GM19239 (cell line): ENCODE measurements at places on chromosomes 11 and 22.

DNA sequence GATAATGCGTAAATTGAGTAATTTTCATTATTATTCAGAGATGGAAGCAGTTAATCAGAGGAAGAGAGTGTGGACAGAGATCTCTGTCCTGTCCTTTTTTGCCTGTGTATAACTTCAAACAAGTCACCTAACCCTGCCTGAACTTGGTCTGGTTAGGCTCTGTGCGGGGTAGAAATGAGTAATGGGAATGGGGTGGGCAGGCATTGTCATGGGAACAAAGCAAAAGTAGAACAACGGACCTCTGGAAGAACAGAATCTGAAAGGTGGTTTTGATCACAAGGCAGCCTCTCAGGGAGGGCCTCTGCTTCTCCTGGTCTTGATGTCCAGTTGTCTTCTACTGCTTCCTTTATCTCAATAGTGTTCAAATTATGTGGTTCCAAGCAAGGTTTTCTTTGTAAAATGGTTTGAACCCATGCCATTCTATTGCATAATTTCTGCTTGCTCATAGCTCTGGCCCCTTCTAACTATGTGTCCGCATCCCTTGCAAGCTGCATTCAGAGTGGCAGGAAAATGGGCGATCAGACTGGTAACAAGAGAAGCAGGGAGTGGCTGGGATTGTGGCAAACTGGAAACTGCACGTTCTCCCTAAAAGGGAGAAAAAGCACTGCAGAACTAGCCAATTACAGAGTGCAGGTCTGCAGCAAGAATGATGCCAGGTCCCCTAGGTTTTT is 76.1 kb downstream of the PRR5L start:
- no peak for DNase-seq

DNA sequence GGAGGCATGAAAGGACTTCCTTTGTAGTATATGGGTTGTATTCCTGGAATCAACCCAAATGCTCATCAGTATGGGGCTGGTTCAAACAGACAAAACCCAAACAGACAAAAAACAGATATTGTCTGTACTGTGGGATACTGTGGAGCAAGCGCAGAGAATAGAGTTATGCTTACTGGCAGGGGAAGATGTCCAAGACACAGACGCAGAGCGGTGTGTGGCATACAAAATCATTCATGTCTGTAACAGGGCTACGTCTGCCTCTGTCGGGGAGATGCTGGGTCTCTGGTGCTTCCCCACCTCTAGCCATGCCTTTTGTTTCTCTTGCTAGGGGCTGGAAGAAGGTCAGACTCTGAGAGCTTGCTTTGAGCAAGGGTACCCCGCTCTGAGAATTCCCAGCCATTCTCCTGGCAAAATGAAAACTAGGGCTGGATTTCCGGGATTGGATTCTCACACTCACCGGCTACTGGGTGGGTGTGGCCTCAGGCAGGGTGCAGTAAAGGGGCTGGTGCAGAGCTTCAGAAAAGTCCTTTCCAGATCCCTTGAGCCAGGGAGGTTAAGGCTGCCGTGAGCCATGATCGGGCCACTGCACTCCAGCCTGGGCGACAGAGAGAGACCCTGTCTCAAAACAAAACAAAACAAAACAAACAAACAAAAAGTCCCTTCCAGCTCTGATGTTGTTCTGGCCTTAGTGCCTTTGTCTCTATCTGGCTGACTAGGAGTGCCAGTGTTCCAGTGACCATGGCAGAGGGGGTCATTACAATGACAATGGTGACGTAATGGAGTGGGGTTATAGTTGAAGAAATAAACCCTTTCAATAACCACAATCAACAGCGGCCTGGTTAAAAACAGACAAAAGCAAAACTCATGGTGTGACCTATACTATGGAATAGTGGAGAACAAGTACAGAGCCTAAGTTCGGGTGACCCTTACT is 2.9 kb upstream of the ABCC8 start:
- DNase-seq: no peak

DNA sequence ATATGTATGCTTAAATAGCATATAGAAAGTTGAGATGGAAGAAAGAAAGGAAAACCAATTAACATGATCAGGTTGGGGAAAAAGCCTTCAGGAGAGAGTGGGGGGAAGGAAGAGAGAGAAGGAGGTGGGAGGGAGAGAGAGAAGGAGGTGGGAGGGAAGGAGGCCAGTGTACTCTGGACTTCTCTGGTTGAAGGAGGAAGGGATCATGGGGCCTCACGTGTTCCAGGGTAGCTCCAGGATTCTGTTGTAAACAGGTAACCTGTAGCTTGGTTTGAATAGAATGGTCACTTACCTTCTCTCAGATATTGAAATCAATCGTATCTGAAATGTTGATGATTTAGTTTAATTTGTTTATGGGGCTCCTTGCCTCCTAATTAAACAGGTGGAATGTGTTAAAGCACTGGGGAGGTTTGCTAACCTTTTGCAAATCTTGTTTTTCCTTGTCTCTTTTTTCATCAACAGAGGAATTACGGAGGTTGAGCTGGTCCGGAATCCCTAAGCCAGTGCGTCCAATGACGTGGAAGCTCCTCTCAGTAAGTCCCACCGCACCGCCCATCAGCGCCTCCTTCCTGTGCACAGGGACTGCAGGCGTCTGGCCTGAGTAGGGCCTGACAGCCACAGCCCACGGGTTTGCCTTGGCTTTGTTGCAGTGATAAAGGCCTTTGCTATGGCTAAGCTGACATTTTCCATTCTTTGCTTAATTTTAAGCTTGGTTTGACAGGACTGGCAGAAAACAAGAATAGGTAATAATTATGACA is 115.9 kb downstream of the TBC1D22A start:
- DNase-seq: no peak

- DNase-seq: no peak
These were observed 1.1 kb upstream of the MTMR2 start for GRCh38 chr11:95925011-95925410.

DNA sequence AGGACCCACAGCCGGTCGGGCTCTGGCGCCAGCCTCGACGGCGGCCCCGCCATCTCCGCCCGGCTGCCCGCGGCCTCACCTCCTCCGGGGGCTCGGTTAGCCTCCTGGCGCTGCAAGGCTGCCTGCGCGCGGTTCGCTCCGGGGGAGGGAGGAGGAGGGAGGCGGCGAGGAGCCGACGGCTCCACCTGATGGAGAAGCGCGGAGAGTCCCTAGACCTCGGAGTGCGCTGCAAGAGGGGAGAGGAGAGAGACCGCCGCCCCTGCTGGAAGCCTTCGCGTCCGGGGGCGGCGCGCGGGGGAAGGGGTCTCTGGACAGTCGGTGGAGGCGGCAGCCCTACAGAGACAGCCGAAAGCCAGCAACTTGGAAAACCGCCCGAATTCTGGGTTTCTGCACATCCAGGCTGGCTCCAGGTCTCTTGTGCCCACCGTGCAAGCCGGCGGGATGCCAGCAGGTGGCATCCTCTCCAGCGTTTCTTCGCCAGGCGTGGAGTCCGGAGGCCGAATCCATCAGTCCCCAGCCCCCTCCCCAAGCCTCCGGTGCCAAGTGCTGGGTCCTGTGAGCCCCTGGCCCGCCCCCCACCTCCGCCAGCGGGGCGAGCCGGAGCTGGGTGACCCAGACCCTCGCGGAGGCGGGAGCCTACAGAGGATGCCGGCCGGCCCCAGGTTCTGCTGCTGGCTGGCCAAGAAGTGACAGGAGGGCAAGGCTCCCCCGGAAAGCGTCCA is 2.9 kb upstream of the KIRREL3 start:
- DNase-seq: no peak

GRCh38 chr22:24002272-24002671 is 3.0 kb downstream of the GSTT4 start:
- no peak for DNase-seq

GRCh38 chr22:21759093-21759492 is 23.5 kb upstream of the YPEL1 start:
- DNase-seq: no peak

GRCh38 chr11:2583605-2583958 is 116.2 kb downstream of the KCNQ1OT1 start:
- DNase-seq: no peak

GRCh38 chr11:84522331-84522730 is 1104.8 kb downstream of the DLG2 start:
- no peak for DNase-seq

- no peak for DNase-seq
These were observed 13.3 kb downstream of the TSPO start for GRCh38 chr22:43164636-43165035.

DNA sequence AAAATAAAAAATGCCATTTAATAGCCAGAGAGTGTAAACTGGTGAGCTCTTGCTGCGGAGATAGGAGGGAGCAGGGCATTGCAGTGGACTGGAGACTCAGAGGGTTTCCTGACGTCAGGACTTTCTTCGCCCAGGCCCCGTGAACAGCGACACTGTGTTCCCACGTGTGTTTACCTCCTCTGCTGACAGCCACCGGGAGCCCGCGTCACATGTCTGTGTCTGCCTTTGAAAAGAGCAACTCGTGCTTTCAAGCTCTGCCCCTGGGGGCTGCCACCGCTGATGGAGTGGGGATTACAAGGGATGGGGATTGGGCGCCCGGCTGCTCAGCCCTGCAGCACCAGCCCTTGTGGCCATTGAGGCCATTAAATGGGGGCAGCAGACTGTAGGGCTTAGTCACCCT is 3.3 kb downstream of the TANGO2 start:
- no peak for DNase-seq
